ENCODE measurements at places on chromosomes 1 and 21.

DNA sequence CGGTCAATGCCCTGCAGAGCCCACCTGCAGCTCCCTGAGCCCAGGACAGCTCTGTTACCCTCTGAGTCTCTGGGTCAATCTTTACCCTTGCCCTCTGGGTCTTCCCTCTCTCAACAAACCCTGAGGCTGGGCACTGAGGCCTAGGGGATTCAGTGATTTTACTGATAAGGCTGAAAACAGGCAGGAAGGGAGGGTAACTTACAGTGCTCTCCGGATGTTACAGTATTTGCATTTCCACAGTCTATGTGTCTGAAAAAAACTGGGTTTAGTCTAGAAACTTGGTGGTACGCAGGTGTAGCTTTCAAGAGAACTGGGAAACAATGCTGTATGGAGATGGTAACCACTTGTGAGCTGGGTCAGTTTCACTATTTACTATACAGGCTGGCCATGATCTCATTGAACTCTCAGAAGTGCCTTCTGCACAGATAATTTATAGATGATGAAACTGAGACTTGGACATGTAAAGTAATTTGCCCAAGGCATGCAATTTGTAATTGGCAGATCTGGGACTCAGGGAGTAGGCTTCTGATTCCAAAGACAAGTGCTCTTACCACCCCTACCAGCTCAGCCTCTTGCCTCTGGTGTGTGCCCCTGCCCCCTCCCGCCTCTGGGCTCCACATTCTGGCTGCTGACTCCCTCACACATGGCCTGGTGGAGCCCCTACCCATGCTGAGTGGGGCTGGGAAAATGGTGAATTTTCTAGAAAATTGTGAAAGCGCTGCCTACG, 48.8 kb downstream of the TENT5C start:
- no peak for DNase-seq

DNA sequence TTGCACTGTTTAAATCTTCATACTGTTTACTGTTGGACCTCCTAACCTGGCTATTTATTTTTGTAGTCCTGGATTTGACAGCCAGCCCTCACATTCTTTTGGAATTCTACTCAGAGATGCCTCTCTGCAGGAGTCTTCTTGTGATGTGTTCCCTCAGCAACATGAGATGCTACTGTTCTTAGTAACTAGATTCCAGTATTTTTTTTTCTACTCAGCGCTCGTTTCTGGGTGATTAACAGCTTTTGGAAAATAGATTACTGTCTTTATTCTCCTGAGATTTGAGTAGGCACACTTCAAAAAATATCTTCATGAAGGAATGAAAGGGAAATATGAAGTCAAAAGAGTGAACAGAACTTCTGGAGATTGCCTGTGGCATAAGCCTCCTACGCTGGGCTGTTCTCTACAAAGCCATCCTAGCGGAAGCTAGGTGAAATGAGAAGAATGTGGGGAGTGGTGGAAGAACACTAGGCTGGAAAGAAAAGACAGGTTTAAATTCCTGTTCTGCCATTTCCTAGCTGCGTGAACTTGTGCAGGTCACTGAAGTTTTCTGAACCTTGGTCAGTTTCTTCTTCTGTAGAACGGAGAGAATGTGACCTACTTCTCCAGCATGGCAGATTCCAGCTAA, 75.9 kb downstream of the LRRC8C start:
- DNase-seq = no peak

GRCh38 chr1:45953934-45954847, 150.8 kb downstream of the MAST2 start:
- peak; percentile 38 for DNase-seq

DNA sequence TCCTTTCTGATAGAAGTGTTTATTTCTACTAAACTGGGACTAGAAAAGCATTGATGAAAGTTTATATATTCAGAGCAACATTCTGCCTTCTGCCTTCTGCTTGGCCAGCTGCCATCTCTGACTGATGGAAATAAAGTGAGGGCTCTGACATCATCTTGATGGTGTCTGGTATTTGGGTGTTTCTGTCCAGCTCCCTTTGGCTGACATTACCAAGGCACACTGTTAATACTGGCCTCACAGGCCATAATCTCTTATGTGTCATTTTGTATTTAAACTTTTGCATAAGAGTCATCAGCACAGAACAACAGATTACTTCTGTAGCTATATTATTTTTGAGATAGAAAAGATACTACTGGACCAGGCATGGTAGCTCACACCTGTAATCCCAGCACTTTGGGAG, 216.9 kb downstream of the RYR2 start:
- DNase-seq = no peak

DNA sequence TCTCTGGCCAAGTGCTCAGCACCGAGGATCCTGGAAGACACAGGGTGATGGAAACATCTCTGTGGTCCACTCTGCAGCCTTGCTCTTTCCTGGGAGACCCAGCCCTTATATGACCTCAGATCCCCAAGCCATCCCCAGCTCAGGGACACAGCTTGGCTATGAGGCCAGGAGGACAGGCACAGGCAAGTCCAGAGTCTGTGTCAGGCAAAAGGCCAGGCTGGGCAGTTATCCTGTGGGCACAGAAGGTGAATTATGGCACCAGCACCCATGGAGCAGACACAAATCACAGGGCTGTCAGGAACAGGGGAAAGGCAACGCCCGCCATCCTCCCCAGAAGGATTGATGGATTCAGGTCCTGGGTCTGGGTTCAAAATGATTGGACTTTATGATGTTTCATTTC, 52.1 kb upstream of the SCMH1 start:
- no peak for DNase-seq

- no peak for DNase-seq
Observed at GRCh38 chr1:206685334-206685768, 646 bp downstream of the MAPKAPK2 start.

DNA sequence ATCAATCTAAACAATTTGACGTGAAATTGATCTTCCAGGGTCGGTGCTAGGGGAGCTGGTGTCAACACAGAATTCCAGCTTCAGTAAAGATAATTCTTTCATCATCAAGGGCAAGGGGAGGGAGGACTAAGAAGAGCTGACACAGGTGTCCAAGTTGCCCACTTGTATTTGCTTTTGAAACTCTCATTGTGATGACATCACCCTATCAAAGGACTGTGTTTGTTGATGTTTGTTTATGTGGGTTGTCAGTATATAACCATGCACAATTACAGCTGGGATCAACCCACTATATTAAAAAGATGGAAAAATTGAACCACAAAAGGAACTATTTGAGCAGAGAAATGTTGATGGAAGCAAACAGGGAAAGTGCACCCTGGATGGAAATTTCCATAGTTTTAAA, 48.8 kb downstream of the ZC3H11B start:
- DNase-seq = no peak

GRCh38 chr1:55640708-55641473, 425.7 kb upstream of the USP24 start:
- DNase-seq = no peak

DNA sequence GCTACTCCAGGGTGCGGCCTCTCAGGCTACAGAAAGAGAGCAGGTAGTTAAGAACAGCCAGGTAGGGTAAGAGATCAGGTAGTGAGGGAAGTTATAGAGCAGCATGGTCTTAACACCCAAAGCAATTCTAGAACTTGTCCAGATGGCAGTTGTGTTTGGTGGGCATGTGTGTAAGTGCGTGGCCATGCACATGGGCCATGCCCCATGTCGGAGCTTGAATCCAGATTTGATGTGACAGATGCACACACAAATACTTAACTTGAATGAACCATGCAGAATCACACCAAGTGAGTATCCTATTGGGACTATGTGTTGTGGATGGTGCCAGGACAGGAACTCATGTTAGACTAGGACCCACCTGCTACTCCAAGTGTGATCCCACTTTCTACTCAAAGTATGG, 145.7 kb upstream of the HMGB4 start:
- DNase-seq = no peak

DNA sequence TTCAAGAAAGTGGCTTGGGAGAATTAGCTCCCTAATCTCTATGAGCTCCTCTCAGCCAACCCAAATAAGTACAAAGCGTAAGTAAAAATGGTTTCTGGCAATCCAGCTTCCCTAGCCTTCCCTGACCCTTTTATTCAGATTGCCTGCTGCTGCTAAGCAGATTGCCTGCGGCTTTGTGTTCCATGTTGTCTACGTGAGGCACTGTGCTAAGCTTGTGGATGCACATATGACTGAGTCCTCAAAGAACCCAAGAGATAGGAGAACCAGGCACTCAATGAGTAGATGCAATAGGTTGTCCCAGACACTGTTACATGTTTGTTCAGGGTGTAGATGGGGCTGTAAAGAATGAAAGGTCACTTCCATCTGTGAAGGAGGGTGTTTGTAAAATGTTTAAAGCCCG, 6.3 kb upstream of the OSBPL9 start:
- no peak for DNase-seq

GRCh38 chr1:214467078-214467585, 84.3 kb downstream of the PTPN14 start:
- DNase-seq = no peak

- DNase-seq = no peak
Observed at GRCh38 chr1:25140073-25140797, 92.1 kb downstream of the SYF2 start.

DNA sequence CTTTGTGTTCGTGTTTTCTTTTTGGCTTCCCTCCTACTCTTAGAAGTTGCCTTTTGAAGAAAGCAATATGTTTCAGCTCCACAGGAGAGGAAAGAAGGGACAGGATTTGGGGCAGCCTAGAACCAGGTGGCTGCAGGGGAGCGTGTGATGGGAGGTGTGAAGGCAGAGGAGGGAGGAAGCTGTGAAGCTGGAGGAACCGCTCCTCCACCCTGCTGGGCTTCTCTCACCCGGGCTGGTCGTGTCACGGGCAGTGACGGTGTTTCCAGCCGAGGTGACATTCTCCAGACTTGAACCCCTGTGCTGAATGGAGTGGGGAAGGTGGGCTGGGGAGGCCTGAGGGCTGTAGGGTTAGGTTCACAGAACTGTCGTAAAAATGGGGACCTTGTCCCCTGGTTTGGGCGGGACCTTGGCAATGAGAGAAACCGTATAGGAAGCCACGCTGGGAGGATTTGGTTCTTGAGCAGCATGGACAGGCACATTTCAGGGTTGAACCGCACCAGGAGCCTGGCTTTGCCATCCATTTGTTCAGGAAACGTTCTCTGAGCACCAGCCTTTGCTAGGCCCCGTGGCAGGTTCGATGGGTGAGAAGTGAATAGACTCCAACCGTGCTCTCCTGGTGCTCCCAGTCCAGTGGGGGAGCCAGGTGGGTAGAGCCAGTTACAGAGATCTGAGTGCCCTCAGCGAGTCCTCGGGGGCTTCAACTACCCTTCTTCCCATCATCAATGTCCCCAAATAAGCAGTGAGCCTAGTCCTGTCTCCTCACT, 103.0 kb downstream of the PRDM2 start:
- no peak for DNase-seq

DNA sequence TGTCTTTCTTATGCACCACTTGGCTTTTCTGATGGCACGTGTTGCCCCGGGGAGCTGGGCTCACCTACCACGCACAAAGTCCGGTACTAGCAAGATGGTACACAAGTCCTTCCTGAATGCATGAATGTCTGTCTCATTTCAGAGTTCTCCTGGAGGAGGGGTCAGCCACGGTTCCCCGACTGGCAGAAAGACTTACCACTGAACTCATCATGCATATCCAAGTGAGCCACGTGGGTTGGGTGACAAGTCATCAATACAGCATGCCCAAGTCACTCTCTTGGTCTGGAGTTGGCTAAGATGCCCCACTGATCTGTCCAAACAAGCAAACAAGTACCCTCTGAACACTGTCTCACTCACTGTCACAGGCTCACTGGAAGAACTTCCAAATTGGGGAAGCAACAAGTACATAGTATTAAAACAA, 28.6 kb upstream of the MX1 start:
- DNase-seq = no peak

GRCh38 chr21:15275615-15276235, 210.9 kb upstream of the NRIP1 start:
- DNase-seq = no peak

- DNase-seq = no peak
Observed at GRCh38 chr21:36859744-36860501, 106.5 kb downstream of the HLCS start.

GRCh38 chr1:67555461-67556296, 125.5 kb upstream of the SERBP1 start:
- no peak for DNase-seq

DNA sequence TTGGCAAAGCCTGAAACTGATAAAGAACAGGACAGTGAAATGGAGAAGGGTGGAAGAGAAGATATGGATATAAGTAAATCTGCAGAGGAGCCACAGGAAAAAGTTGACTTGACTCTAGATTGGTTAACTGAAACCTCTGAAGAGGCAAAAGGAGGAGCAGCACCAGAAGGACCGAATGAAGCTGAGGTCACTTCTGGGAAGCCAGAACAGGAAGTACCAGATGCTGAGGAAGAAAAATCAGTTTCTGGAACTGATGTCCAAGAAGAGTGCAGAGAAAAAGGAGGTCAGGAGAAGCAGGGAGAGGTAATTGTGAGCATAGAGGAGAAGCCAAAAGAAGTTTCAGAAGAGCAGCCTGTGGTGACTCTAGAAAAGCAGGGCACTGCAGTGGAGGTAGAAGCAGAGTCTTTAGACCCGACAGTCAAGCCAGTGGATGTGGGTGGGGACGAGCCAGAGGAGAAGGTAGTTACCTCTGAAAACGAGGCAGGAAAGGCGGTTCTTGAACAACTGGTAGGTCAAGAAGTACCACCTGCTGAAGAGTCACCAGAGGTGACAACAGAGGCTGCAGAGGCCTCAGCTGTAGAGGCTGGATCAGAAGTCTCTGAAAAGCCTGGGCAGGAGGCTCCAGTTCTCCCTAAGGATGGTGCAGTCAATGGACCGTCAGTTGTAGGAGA, 16.3 kb downstream of the CCDC17 start:
- no peak for DNase-seq

DNA sequence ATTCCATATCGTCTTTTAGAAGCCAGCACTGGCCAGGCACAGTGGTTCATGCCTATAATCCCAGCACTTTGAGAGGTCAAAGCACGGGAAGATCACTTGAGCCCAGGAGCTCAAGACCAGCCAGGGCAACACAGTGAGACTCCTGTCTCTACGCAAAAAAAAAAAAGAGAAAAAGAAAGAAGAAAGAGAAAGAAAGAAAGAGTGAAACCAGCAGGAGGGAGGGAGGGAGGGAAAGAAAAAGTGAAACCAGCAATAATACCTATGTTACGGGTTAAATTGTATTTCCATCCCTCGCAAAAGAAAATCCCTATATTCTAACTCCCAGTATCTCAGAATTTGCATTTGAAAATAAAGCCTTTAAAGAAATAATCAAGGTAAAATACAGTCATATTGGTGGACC, 10.4 kb downstream of the COP1 start:
- DNase-seq = no peak
